Stimulated activated CD8-positive, alpha-beta memory T cell treated with anti-CD3 and anti-CD28 coated beads, Interleukin-4, amount 100 ng/mL, for 1 hour (primary cell): ENCODE measurements at places on chromosomes 3 and 15.

DNA sequence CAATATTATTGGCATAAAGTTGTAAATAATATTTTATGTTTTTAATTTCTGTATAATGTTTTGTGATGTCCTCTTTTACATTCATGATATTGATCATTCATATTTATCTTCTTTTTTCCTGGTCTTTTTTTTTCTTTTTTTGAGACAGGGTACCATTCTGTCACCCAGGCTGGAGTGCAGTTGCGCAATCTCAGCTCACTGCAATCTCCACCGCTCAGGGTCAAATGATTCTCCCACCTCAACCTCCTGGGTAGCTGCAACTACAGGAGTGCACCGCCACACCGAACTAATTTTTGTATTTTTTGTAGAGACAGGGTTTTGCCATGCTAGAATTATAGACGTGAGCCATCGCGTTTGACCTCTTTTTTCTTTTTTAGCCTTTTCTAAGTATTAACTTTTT lies 52.9 kb downstream of the USF3 start:
- DNase-seq: no peak

- DNase-seq: no peak
These were observed 32.6 kb upstream of the SKIL start for GRCh38 chr3:170324962-170325361.

- DNase-seq: no peak
These were observed 134.8 kb downstream of the P2RY1 start for GRCh38 chr3:152969557-152970300.

- DNase-seq: no peak
These were observed 2.8 kb downstream of the PLSCR2 start for GRCh38 chr3:146466604-146467003.

GRCh38 chr15:44024155-44024554 lies 170.9 kb downstream of the FRMD5 start:
- no peak for DNase-seq

- no peak for DNase-seq
These were observed 41.1 kb downstream of the LIMD1 start for GRCh38 chr3:45635475-45636256.

- no peak for DNase-seq
These were observed 148.4 kb upstream of the TLE3 start for GRCh38 chr15:70245932-70246622.

- no peak for DNase-seq
These were observed 76.3 kb upstream of the ICE2 start for GRCh38 chr15:60555291-60555690.
